Mesothelial cell of epicardium (in vitro differentiated cells): ENCODE measurements at places on chromosomes 4 and X. TPM values are rescaled to one million over a fixed set of nuclear protein-coding genes. Genes with fewer than 3 reads are reported as not detected.

DMRTC1 gene
- total RNA-seq: 0.65 to 2.1 TPM (median 0.88 TPM) in 3 replicates

ARMCX4 gene
- total RNA-seq: 29.0 to 30.8 TPM (median 29.4 TPM) in 3 replicates

PRRG1 gene
- 8.3 to 10.1 TPM (median 8.5 TPM) in 3 replicates for total RNA-seq

EMD gene
- total RNA-seq: 71.4 to 76.3 TPM (median 71.9 TPM) in 3 replicates

PLAC8 gene
- 0.50 to 1.6 TPM (median 1.2 TPM) in 3 replicates for total RNA-seq

LIMCH1 gene
- 65.1 to 66.8 TPM (median 65.2 TPM) in 3 replicates for total RNA-seq

OPRPN gene
- not detected in 3 replicates for total RNA-seq

XK gene
- 0.51 to 0.64 TPM (median 0.54 TPM) in 3 replicates for total RNA-seq

LDB2 gene
- 4.6 to 7.6 TPM (median 7.3 TPM) in 3 replicates for total RNA-seq

DNA sequence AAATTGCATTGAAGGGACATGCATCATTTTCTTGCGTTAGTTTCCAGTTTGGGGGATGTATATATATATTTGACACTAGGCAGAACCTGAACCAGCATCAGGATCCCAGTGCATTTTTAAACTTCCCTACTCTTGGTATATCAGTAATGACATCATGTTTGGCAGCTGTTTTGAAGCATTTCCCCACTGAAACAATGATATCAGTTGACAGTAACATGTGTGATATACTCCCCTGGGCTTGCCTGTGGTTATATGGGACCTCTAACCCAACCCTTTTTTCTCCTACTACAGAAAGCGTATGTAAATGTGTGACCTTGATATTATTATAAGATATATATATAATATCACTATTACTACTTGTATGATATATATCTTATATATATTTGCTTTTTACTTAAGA, 225.9 kb upstream of the CASK start:
- no peak for DNase-seq

DNA sequence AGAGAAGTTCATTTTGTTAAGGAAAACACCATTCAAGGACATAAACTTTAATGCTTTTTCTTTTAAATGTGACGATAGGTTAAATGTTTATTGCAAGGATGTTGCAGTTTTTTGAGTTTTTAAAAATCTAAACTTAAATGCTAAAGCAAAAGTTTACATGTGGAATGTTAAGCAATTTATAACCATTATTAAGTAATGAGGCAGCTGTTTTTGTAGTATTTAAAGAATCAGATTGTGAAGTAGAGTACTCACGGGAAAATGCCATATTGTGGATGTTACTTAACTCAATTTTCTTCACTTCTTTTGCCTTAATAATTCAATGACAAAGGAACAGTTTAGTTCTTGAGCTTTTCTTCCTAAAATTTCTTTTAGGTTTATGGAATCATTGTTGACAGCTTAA, 43.5 kb downstream of the UBE2K start:
- no peak for DNase-seq

GRCh38 chr4:33914386-33914785, 2329.9 kb downstream of the ARAP2 start:
- DNase-seq: no peak

- no peak for DNase-seq
These were observed 5.2 kb upstream of the KLF8 start for GRCh38 chrX:56226980-56227379.

GRCh38 chrX:42536286-42536685, 241.7 kb downstream of the PPP1R2C start:
- no peak for DNase-seq

- DNase-seq: no peak
These were observed 62.4 kb downstream of the ANAPC10 start for GRCh38 chr4:145035494-145036136.

- no peak for DNase-seq
These were observed 20.6 kb downstream of the SORCS2 start for GRCh38 chr4:7212921-7213320.

- DNase-seq: no peak
These were observed 50.8 kb downstream of the ANXA3 start for GRCh38 chr4:78602334-78602733.

- no peak for DNase-seq
These were observed 28.4 kb downstream of the ANAPC4 start for GRCh38 chr4:25405453-25405852.

DNA sequence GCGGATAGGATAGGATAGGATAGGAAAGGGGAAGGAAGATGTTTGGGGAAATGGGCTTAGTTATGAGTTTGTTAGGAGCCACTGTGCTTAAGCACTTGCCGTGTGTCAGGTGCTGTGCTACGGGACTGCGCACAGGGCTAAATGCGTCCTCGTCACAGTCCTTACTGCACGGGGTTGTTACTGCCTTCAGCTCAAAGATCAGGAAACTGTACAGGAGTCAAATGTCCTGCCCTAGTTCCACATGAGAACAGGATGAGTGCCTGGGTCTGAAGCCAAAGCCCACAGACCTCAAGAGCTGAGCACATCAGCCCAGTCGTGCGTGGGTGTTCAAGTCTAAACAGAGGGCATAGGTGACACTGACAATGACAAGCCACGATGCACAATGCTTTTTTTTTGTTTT, 15.0 kb downstream of the ACSL1 start:
- DNase-seq: no peak

- no peak for DNase-seq
These were observed 218.1 kb downstream of the ANTXR2 start for GRCh38 chr4:79854856-79855502.

- DNase-seq: no peak
These were observed 26.3 kb downstream of the PPP2R2C start for GRCh38 chr4:6446130-6446482.

DNA sequence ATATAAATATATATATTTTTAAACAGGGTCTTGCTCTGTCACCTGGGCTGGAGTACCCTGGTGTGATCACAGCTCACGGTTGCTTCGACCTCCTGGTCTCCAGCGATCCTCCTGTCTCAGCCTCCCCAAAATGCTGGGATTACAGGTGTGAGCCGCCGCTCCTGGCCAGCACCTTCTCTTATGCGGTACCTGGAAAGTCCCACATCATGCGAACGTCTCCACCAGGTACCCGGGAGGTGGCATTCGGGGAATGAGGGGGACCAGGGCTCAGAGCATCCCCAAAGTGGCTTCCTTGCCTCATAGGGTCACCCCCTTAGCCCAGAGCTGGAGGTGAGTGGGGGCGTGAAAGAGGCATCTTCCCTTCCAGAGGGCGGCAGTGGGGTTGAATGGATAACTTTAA, 84.0 kb upstream of the PPP2R3B start:
- no peak for DNase-seq

DNA sequence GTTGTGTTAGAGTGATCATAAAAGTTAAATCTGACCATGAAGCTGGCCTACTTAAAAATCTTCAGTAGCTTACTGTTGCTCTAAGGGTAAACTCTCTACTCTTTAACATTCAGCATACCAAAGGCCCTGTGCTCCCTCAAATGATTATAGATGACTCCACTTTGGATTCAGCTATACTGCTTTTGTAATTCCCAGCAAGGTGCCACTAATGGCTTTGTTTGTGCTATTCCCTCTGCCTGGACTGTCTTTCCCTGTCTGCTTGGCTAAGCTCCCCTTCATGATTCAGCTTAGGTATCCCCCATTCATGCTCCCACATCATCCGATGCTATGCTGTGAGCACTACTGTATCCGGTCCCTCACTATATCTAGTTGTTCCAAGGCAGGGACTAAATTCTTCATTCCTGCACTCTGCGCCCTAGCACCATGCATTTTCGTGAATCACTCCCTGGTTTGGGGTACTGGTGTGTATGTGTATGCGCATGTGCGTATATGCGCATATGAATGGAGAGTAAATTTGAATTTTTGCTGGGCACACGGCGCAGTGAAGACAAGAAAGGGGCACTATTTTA, 453 bp upstream of the PBDC1 start:
- no peak for DNase-seq
